ENCODE measurements at places on chromosomes 6 and 20.
A peak's percentile ranks its signal among the peaks of the same experiment; 100 is the strongest.

DNA sequence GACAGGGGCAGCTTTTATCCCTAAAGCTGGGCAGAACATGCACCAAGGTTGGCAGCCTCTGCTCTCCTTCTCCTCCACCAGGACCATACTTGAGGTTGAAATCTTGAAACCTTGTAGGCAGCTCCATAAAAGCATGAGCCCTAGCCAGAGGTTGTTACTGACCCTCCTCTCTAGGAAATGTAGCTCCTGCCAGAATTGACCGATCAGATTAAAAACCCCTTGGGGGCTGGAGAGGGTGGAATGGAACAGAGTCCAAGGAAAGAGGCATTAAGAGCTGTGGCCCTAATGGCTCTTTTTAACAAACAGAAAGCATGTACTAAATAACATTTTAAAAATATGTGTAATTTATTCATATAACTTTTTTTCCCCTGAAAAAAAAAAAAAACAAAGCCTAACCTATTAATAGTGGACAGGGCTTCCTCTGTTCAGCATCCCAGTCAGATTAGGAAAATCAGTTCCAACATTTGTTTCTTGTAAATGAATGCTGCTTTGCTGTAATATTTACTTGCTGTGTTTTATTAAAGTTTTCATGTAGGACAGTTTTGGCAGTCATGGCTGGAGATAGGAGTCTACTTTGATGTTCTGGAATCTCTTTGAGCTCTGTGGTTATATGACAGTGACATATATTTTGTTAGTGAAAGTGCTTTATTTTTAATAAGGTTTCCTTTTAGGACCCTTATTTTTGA, 41.3 kb downstream of the MTHFD1L start:
- no peak for DNase-seq

DNA sequence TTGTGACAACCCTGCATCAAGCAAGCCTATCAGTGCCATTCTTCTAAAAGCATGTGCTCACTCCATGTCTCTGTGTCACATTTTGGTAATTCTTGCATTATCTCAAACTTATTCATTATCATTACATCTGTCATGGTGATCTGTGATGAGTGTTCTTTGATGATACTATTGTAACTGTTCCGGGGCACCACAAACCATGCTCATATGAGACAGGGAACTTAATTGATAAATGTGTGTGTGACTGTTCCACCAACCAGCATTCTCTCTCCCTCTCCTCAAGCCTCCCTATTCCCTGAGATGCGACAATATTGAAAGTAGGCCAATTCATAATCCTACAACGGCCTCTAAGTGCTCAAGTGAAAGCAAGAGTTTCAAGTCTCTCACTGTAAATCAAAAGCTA, 4.0 kb downstream of the HUS1B start:
- DNase-seq: no peak

DNA sequence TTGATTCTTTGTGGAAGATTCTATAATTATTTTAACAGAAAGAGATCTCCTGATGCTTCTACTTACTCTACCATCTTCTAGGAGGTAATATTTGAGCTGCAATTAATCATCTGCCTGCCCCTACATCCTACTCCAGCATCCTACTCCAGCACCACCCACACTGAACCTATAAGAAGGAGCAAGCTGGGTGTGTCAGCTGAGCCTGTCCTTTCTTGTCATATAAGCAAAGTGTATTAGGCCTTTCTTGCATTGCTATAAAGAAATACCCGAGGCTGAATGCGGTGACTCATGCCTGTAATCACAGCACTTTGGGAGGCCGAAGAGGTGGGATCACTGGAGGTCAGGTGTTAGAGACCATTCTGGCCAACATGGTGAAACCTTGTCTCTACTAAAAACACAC, 84.2 kb upstream of the ARG1 start:
- DNase-seq: no peak

DNA sequence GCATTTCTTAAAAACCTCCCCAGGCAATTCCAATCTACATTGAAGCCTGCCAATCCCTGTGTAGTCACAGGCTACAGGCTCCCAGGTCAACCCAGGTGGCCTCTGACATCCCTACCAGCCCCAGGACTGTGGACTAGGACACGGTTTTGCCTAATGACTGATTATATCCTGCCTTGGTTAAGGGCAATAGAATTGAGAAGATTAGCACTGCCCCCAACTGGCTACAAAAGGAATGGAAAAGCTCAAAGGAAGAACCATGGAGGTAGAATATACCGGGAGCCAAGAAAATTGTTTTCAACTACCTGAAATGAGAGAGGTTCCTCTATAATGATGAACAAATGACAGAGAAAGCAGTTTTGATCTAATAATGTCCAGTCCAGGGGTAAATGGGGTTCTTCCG, 421.1 kb upstream of the AGPAT4 start:
- DNase-seq: no peak

DNA sequence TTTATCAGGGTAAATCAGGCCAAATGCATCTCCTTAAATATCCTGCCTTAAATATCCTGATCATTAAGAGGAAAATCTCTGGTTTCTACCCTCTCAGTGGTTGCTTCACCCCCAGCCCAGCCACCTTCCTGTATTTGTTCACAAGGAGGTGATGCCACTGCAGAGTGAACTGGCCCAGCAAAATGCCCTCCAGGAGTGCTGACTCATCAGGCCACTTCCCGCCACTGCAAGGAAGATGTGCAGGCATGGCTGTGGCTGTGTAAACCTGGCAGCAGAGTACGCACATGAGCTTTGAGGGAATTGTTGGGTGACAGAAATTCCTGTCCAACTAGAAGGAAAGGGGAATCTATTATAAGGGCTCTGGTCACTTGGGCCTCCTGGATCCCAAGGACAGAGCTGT, 13.8 kb downstream of the NQO2 start:
- no peak for DNase-seq

DNA sequence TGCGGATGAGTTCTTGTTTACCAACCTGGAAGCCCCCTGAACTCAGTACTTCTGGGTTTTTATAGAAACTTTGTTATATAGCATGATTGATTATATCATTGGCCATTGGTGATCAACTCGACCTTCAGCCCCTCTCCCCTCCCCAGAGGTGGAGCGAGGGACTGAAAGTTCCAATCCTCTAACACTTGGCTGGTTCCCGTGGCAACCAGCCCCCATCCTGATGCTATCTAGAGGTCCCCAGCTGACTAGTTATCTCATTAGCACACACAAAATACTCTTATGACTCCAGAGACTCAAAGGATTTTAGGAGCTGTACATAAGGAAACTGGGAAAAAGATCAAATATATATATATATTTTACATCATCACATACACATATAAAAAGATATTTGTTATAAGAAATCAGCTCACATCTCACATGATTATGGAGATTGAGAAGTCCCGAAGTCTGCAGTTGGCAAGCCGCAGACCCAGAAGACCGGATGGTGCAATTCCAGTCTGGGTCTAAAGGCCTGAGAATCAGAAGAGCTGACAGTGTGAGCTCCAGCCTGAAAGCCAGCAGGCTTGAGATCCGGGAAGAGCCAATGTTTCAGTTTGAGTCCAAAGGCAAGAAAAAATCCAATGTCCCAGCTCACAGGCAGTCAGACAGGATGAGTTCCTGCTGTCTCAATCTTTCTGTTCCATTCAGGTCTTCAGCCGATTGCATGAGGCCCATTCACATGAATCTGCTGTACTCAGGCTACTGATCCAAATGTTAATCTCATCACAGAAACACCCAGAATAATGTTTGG, 179.3 kb upstream of the DTNBP1 start:
- no peak for DNase-seq

DNA sequence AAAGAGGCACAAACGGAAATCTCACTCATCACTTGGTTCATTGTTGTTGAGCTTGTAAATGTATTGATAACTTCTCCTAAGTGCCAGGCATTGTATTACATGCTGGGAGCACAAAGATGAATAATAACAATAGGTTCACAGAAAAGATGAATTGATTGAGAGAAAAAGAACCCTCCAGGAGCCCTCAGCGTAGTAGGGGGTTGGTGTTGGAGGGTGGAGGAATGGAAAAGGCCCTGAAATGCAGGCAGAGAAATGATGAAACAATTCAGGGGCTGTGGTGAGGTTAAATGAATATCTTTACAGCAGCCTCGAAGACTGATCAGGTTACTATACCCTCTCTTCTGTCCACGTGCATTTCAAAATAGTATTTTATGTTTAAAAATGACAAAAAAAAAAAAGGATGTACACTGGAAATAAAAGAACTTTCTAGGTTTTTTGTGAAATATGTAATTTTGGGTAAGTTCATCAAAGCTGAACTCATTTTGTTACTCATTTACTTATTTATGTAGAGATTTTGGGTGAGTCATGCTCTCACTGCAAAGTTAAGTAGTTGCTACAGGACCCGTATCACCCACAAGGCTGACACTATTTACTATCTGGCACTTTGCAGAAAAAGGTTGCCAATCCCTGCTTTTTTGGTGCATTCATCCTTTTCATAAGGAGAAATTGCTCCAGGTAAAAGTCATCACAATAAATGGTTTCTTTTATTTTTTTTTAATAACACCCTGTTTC, 277.3 kb downstream of the ZNF217 start:
- peak; percentile 4 for DNase-seq

DNA sequence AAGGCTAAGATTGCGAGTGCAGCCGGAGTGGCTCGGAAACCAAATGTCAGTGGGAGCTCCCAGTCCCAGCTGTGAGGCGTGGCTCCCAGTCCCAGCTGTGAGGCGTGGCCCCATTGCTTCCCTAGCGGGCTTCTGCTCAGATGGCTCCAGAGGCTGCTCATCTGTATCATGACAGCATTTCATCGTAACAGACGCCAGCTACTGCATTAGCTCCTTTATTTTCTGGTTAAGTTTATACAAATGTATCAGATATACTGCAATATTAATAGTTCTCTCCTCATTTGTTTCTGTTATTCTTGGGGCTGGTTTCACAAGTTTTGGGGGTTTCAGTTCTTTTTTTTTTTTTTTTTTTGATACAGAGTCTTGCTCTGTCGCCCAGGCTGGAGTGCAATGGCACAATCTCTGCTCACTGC, 34.7 kb upstream of the TBXT start:
- no peak for DNase-seq

GRCh38 chr6:11772109-11772825, 6.3 kb downstream of the ADTRP start:
- peak; percentile 94 for DNase-seq

DNA sequence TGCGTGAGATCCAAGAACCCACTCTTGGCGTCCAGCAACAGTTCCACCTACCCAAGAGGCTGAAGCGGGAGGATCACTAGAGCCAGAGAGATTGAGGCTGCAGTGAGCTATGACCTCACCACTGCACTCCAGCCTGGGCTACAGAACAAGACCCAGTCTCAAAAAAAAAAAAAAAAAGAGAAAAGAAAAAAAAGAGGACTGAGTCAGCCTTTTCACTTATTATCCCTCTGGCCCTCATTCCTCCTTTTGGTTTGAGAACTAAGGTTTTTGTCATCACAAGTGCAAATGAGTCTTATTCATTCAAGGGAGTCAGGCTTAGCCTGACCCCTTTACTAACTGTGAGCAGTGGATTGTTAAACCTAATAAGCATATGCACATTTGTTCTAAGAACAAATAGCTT, 37.9 kb upstream of the JARID2 start:
- peak; percentile 3 for DNase-seq

DNA sequence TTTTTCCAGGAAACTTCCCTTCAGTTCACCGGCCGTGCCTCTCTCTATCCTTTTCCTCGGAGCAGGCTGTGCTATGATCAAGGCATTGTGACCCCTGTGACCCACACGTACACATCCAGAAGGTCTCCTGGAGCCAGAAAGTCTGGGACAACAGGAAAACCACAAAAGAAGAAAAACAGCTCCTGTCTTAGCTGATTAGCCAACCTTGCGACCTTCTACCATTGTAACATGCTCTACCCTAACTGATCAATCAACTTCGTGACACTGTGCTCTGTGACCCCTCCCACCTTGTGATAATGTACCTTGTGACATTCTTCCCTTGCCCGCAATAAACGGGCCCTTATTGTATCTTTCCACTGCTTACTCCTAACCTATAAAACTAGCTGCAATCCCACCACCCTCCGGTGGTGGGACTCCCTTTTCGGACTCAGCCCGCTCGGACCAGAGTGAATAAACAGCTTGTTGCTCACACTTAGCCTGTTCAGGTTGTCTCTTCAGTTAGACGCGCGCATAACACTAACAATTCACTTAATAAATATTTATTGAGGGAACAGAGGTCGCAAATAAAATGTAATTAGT, 24.2 kb downstream of the ZNF311 start:
- DNase-seq: peak; percentile 78

DNA sequence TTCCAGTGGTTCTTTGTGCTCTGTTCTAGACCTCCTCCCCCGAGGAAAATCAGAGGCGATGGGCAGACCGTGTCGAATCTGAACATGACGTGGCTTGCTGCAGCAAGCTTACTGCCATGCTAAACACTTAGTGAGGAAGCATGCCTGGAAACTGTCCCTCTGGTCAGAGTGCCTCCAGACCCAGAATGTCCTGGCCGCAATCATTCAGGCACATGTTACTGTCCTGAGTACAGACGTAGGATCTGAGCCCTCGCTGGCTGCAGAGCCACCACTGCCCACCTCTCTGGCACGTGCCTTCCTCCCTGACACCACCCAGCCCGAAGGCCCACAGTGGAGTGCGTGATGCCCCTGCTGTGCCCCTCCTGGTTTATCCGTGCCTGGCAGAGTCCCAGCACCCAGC, 163.6 kb downstream of the SYNDIG1 start:
- DNase-seq: no peak

GRCh38 chr20:39676857-39677391, 714.8 kb downstream of the DHX35 start:
- no peak for DNase-seq

DNA sequence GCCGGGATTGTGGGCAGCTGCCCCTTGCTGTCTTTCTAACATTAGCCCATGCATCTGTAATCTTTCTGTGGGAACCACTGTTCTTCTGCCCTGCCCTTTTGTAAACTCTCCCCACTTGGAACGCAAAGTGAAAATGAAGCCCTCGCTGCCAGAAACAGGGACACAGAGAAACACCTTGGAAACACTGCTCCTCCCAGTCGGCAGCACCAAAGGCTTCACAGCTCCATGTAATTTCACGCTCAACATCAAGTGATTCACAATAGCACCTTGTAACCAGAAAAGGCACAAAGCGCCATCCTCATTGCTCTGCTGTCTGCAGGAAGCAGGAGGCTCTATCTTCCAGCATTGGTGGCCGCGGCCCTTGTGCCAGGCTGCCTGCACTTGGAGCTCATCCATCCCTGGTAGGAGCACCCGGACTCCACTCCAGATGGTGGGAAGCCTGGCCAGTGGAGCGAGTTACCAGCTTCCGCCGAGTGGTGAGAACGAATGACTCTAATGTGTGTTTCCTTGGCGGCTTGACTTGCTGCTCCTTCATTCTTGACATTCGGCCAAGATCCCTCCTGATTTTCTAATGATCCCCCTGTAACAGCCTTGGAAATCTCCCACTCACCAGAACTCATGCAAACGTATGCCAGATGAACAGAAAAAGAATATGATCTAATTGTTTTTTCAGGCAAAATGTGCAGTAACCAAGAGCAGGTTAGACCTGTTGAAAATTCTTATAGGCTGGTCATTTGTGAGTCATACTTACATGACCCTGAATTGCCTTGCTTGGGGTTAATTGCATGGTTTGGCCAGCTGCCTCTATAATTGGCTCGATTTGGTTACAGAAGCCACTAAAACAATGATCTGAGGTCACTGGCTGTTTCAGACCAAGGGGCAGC, 169.1 kb upstream of the CDYL start:
- DNase-seq: peak; percentile 75

All from kidney glomerular epithelial cell (primary cell).